Stimulated activated CD4-positive, alpha-beta T cell treated with anti-CD3 and anti-CD28 coated beads, Interleukin-2, amount 100 ng/mL, for 4 hours (primary cell): ENCODE measurements at places on chromosomes 3 and 15.

DNA sequence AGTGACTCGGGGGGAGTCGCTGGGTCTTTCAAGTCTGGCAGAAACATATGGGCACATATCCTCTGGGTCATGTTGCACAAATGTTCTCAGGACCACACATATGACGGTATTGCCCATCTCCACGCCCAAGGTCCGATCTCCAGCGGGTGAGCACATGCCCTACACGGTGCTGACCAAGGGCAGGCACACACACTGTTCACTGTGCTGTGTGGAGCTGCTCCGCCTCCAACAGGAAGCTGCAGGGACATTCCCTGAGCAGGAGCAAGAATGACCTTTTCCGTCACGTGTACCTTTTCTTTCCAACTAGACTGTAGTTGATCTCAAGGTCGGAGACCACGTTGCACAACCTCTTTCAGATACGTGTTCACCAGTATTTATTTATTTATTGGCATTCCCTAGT is 41.7 kb upstream of the B3GNT5 start:
- DNase-seq = no peak

DNA sequence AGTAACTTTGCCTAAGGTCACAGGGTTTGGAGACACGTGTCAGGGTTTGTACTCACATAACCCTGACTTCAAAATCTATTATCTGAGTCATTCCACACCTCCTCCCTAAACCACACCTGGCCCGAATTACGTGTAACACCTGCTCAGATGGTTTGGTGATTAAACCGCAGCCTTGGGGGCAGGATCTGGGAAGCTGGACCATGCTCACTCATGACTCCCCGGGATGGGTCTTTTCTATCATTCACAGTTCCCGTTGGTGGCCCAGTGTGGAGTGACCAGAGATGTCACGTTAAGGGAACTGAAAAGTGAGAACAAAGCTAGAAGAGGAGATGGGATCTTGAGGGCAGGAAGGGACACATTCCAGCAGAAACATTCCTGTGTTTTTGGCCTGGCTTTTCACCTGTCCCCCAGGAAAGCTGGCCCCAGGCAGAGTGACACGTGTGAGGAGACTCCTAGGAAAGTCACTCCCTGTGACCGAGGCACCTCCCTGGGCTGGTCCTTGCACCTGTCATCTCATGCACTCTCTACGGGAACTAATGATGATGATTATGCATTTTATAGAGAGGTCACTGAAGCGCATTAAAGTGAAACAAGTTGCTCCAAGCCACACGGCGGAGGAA is 75.4 kb upstream of the POMGNT2 start:
- DNase-seq = peak; percentile 40

GRCh38 chr15:68552773-68553172 is 26.0 kb upstream of the CORO2B start:
- no peak for DNase-seq

DNA sequence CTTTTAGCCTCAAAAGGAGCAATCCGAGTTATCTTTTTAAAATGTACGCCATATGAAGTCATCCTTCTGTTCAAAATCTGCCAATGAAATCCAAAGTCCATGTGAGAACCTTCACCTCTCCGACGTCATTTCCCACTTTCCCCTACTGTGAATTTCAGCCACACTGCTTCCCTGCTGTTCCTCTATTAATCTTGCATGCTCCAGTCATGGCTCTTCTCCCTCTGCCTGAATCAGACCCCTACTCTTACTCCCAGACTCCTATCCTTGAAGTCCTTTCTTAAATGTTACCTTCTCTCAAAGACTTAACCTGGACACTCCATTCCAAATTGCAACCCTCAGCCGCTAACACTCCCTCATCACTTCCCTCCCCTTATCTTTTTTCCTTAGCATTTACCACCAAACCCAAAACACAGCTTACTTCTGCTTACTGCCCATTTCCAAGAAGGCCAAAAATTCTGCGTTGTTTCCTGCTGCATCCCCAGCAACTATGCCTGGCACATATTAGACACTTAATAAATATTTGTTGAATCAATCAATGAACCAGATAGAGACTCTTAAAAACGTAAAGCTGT is 1.2 kb downstream of the NKIRAS1 start:
- DNase-seq = no peak

DNA sequence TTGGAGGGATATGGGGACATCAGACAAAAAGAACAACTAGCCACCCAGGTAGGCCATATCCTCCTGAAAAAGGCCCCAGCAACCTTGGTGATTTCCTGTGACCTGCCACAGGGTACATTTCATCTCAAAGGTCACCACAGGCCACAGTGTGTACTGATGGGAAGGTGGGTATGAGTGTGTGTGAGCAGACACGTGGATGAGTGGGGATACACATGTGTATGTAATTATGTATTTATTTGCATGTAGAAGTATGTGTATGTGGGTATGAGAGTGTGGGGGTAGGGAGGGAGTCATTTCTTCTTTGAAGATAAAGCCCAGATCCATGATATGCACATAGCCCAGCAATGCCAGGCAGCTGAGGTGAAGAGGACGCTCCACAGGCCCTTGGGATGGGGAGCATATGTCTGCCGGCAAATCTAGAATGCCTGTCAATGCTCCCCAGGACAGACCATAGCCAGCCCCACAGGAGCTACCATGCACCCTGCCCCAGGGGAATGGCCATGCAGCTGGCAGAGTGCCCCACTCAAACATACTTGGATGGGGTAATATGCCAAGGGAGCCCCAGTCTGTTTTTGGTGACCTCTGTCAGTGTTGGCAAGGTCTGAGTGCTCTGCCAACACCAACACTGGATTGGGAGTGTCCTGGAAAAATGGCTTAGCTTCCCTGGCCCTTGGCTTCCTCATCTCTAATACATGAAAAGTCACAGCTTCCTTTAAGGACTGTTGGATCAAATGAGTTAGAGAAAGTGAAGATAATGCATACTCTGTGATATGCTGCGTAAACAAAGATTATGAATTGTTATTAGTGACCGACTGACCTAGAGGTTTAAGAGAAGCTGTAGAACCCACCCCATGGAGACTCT is 42.4 kb downstream of the RAB6B start:
- DNase-seq = no peak

GRCh38 chr3:43256714-43257461 is 29.5 kb upstream of the SNRK start:
- no peak for DNase-seq

GRCh38 chr3:159919873-159920272 is 68.8 kb upstream of the IL12A start:
- DNase-seq = no peak

DNA sequence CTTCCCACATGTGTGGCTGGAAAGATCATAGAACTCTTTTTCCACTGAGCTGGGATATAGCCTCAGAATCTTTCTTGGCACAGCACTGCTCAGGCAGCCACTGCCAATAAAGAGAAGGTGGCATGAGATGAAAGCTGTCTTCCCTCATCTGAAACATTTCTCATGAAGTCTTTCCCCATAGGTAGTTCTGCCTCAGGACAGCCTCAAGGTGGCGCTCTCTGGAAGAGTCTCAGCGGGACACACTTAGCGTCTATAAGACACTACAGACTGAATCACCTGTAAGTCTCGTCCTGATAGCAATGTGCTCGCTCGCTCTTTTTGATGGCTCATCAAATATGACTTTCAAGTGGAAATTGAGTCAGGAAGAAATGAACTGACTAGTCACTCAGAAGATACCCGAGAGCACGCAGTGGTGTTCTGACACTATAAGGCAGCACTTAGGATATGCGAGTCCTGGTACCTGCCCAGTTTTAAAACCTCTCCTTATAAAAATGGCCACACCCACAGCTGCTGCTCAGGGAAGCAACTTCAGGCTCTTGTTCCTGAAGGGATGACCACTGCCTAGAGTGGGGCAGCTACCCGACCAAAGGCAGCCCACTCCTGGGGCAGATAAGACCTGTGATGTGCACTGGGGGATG is 269.5 kb downstream of the SUCLG2 start:
- peak; percentile 33 for DNase-seq

DNA sequence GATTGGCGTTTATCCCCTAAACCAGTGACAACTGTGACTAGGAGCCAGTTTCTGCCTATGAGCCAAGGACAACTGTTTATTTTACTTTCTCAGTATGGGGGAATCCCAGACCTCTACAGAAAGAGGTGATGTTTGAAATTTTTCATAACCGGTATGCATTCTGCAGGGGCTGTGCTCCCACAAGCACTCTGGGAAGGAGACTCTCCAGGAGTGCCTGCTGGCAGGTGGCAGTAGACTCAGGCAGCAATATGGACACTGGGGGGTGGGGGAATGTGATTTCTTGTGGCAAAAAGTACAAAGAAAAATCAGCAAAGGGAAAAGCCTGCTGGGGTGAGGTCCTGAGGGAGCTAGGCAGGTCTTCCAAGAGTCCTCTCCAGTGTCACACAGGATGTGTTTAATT is 5.9 kb downstream of the TGM4 start:
- DNase-seq = no peak

- DNase-seq = no peak
Measured at GRCh38 chr3:78734048-78734637, 1033.7 kb downstream of the ROBO1 start.

- DNase-seq = no peak
Measured at GRCh38 chr3:144585408-144585807, 613.8 kb downstream of the DIPK2A start.
